ENCODE measurements at places on chromosomes 16 and 17.

- DNase-seq, result no peak
These were observed 19.7 kb upstream of the CBX2 start for GRCh38 chr17:79758271-79758670.

GRCh38 chr17:49063652-49064051 is 66.5 kb downstream of the IGF2BP1 start:
- no peak for DNase-seq

DNA sequence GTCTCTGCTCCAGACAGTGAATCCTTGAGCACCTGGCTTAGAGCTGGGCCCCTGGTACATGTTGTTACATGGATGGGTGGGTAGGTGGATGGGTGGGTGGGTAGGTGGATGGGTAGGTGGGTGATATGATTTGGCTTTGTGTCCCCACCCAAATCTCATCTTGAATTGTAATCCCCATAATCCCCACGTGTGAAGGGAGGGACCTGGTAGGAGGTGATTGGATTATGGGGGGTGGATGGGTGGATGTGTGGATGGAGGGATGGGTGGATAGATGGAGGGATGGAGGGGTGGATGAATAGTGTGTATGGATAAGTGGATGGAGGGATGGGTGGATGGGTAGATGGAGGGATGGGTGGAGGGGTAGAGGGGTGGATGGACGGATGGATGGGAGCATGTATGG is 26.6 kb upstream of the NPTX1 start:
- no peak for DNase-seq

GRCh38 chr17:42276359-42276608 is at the start of gene STAT5B:
TSS of gene STAT5B (minus strand) at chr17:42276391. CDS start at chr17:42232127, 44,264 bp downstream.
- DNase-seq, result peak; percentile 29

DNA sequence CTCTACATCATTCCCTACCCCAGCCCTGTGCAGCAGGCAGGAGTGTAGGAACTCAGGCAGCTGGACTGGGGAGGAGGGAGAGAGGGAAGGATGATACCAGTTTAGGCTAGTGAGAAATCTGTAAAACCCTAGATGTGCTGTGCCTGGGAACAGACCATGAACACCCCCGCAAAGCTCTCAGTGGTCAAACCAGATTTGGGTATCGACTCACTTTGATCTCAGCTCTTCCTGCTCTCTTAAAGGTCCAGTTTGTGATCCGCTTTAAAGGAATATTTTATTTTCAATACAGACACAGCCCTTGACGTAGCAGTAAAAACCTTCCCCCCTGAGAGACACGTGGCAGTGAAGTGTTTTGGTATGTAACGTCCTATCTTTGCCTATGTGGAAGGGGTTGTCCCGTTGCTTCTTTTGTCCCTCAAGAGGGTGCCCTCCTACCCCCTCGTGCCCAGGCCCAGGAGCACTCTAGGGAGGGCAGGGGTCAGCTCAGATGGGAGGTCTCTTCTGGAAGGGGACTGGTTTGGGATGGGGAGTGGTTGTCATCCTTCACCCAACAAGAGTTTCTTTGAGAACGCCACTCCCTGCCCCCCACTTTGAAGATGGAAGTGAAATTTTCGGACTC is 19.3 kb upstream of the TBX2 start:
- no peak for DNase-seq
